ENCODE measurements at places on chromosomes 12 and 14. TPM values are rescaled to one million over a fixed set of nuclear protein-coding genes. Genes with fewer than 3 reads are reported as not detected.

- no peak for DNase-seq
These were observed 2.9 kb downstream of the RNF212B start for GRCh38 chr14:23240661-23241060.

- DNase-seq: no peak
These were observed 19.2 kb downstream of the IL26 start for GRCh38 chr12:68206446-68206845.

DNA sequence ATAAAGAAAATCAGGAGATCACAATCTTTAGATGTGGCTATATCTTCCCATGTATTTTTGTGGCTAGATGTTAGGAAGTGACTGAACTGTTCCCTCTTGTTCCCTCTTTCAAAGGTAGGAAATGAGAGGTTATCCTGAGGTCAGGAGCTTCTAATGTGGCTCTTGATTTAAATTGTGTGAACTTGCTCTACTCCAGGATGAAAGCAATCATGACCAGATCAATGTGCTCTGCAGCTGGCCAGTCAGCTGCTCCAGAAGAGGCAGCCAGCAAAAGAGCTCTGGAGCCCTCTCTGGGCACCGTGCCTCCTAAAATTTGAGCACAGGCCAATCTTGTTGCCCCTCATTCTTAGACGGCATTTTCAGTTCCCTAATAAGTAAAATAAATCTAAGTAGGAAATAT is 32.0 kb downstream of the CDK17 start:
- DNase-seq: no peak

DNA sequence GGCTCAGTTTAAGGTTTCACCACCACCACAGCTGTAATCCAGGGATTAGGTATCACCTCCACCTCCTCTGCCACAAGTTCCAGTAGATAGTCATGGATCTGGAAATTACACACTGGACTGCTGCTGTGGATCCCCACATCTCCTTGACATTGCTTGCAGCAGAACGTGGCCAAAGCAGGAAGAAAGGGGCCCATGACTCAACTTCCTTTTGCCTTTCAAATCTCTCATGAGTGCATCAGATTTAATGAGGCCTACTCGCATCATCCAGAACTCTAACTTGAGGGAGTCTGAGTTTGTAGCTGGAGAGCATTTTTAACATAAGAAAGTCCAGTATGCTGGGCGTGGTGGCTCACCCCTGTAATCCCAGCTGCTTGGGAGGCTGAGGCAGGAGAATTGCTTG is 29.2 kb upstream of the TMED10 start:
- DNase-seq: peak; percentile 68

GRCh38 chr14:99324291-99324690 is 52.3 kb upstream of the BCL11B start:
- DNase-seq: no peak

GRCh38 chr14:58089612-58090011 is 62.4 kb downstream of the ARMH4 start:
- DNase-seq: no peak

DNA sequence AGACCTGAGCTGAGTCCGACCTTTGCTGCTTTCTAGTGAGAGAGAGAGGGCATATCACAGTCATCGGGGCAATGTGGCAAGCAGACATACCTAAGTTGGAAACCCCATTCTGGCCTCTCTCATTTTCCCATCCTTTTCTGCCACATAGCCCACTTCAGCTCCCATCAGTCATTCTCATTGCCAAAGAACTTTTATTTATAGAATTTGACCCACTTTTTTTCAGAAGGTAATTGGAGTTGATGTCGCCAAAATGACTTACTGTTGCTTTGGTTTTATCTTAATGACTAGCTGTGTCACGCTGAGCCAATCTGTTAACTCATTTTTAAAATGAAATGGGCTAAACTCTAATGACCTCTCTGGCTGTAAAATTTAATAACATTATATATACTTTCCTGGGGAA is 63.9 kb upstream of the RMST start:
- DNase-seq: no peak

GRCh38 chr12:45458854-45459807 is 243.2 kb downstream of the ANO6 start:
- DNase-seq: no peak

DNA sequence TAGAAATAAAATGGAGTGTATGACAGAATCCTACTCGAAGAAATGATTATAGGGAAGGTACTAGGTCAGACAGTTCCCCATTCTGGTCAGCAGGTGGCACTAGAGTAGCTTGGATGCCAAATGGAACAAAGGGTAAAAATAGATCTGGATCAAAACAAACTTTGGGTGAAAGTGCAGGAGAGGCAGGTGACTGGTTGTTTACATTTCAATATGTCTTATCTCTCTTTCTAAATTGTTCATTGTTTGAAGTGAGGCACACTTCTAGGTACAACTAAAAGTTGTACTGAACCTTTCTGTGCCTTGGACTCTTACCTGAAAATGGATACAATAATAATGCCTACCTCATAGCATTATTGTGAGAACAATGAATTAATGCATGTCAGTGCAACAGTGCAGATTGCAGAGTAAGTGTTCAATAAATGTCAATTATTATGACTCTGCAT is 62.0 kb upstream of the OSBPL8 start:
- peak; percentile 58 for DNase-seq

BBS10 gene
- total RNA-seq: 11.0 TPM

PAPLN gene
- 1.5 TPM for total RNA-seq

TIMM9 gene
- 39.6 TPM for total RNA-seq

ZNF605 gene
- 10.8 TPM for total RNA-seq

All from HFFc6 (cell line).